ENCODE measurements at places on chromosomes 6 and 20.

DNA sequence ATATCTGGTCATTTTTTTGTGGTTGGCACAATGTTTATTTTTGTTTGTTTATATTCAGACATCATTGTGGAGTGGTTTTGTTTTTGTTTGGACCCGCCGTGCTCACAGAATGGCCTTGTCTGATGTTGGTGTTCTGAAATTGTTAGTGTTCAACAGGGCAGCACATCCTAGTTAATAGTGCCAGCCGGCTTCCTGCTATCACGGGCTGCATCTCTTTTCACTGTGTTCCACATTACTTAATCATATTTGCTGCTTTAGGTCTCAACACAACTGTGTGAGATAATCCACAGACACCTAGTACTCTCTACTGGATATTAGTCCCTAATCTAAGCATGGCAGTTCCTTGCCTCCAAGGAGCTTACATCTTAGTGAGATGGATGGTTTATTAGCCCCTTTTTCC, 2.8 kb upstream of the EIF2S2 start:
- no peaks in the 10 kb centered on the region for H3K36me3 ChIP-seq
- peaks cover 5% of the 10 kb centered on the region for H3K4me1 ChIP-seq
- H3K27ac ChIP-seq = no peak overlapping the region
- no peak for DNase-seq

DNA sequence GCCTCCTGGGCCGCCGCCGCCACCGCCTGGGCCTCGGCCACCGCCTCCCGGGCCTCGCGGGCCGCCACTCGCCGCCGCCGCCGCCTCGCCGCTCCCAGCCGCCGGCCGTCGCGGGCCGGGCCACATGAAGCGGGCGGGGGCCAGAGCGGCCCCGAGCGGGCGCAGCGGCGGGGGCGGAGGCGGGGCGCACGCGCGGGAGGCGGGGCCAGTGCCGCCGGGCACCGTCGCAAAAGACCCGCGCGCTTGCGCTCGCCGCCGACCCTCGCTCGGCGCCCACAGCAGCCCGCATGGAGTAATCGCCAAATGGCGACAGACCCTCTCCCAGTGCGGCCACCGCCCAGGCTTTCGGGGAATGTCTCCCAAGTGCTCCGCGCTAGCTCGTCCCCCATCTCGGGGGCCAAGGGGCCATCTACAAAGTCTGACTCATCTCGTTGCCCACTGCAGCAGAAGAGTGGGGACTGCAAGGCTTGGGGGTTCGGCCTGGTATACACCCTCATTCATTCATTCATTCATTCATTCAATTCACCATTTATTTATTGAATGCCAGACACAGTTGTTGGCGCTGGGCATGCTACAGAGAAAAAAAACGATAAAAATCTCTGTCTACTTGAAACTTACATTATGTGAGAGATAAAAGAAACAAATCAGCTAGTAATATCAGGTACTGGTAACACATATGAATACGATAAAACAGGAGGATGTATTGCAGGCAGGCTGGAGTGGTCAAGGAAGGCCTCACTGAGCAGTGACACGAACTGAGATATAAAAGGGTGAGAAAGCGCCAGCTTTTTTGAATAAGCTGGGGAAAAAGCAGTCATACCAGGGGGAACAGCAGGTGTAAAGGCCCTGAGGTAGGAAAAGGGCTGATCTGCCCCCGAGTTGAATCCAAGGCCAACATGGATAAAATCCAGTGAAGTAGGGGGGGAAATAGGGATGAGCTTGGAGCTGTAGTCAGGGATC, at the start of gene B4GALT5:
B4GALT5 (minus strand) TSS at position 126 of the 960 bp plus-strand sequence. CDS start 188 bp downstream, outside the sequence.
- DNase-seq = peak; percentile 42
- no peaks in the 10 kb centered on the region for H3K36me3 ChIP-seq
- H3K27ac ChIP-seq = peak within 1 kb of the TSS; percentile 60
- peaks cover 4% of the 10 kb centered on the region for H3K4me1 ChIP-seq

DNA sequence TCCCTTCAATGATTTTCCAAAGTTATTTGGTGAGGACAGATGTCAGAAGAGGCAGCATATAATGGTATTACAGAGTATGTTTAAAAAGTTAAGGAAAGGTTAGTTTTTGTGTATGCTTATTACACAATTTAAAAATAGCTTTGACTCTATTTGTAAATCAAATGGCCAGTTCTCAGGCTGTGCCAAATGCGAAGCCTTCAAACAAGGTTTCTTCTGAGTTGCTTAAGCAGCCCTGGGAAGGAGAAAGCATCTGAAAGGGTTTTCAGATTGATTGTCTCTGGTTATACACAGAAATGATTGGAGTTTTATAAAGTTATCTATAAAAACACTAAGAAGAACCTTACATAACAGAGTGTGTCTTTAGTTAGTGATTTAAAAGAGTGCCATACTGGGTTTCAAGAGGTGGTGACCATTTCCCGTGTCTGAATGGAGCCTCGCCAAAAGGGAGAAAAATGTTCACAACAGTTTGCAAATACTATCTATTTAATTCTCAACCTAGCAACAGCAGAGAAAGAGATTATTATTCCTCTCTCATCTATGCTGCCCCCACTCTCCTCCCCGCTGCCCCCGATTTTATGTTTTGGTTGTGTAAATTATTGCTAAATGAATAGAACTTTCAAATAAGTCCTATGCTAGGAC, 16.7 kb downstream of the CD109 start:
- no peak overlapping the region for H3K27ac ChIP-seq
- no peak overlapping the region for H3K4me3 ChIP-seq
- no peaks in the 10 kb centered on the region for H3K27me3 ChIP-seq
- no peak for DNase-seq
- peaks cover 8% of the 10 kb centered on the region for H3K4me1 ChIP-seq

DNA sequence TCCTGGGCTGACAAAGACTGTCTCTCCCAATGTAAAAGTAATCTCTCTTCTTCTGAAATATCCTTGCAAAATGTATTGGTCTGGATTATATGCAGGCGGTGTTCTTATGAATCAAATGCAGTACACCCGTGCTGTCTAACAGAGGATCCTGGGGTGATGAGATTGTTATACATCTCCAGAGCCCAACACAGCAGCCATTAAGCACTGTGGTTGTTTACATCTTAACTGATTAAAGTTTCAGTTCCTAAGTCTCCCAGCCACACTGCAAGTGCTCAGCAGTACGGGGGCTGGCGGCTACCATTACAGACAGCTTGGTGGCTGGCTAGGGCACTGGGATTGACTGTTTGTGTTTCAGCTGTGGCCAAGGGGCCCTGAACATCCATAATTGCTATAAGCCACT, 7.0 kb downstream of the UNC93A start:
- H3K27ac ChIP-seq = no peak overlapping the region
- H3K36me3 ChIP-seq = no peaks in the 10 kb centered on the region
- no peak overlapping the region for H3K4me3 ChIP-seq
- H3K27me3 ChIP-seq = peaks cover 44% of the 10 kb centered on the region
- no peak for DNase-seq

DNA sequence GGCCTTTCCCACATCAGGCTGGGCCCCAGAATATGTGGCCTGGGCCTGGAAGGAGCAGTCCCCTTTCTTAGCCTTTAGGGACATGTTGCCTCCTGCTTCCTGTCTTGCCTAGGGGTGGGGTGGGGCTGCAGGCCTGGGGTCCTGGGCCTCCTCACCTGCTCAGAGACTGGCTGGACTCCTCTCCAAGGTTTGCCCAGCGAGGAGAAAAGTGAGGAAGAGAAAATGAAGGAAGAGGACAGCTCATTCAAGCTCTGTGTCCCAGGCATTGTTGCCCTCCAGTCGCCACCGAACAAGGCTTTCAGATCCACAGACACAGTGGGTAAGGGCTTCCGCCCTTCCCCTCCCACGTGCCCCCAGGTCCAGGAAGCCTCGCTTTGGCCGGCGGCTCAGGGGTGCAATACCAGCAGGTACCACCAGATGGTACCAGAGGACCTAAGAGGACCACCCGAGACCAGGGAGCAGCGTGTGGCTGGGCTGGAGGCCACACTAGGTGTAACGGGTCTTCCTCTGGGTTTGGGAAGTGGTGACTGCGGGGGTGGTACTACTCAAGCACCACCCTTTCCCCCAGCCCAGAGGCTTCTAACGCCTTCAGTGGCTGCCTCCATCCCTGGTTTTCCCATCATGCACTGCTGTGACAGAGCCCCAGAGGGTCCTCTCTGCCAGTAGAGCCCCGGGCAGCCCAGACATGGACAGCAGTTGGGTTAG, 5.5 kb upstream of the BAK1 start:
- H3K27me3 ChIP-seq = no peaks in the 10 kb centered on the region
- no peaks in the 10 kb centered on the region for H3K36me3 ChIP-seq
- peak; percentile 82 for DNase-seq
- peak overlapping the region; percentile 67 for H3K27ac ChIP-seq

- H3K36me3 ChIP-seq = no peaks in the 10 kb centered on the region
- no peak for DNase-seq
- no peak overlapping the region for H3K4me3 ChIP-seq
- H3K27me3 ChIP-seq = no peaks in the 10 kb centered on the region
- H3K27ac ChIP-seq = no peak overlapping the region
- H3K4me1 ChIP-seq = no peaks in the 10 kb centered on the region
Observed at GRCh38 chr20:54048481-54048880, 21.9 kb downstream of the BCAS1 start.

DNA sequence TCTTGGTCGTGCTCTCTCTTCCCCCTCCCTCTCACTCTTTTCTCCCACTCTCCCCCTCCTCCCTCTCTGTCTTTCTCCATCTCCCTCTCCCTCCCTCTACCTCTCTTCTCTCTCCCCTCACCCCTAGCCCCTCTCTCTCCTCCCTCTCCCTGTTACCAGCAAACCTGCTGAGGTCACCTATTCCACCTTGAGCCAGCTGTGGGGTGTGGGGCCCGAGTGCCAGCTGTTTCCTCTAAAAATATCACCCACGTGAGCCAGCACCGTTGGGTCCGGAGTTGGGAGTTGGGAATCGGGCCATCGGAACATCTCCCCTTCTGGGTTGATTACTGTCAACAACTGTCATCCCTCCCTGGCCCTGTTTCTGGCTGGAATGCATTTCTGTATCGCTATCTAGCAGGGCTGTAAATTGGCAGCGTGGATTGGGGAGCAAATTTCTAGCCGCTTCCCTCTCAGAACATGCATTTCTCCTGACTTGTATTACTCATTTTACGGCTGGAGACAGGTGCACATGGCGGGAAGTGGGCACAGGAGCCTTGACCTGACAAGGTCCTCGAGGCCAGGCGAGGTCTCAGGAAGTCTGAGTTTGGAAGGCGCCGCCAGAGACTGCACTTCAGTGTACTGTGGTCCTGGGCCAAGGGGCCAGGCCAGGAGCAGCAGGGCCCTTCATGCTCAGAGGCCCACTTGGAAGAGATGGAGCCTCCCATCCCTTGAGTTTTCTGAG, 165.3 kb downstream of the CDH4 start:
- no peaks in the 10 kb centered on the region for H3K4me1 ChIP-seq
- DNase-seq = no peak
- peaks cover 16% of the 10 kb centered on the region for H3K27me3 ChIP-seq
- no peak overlapping the region for H3K27ac ChIP-seq

DNA sequence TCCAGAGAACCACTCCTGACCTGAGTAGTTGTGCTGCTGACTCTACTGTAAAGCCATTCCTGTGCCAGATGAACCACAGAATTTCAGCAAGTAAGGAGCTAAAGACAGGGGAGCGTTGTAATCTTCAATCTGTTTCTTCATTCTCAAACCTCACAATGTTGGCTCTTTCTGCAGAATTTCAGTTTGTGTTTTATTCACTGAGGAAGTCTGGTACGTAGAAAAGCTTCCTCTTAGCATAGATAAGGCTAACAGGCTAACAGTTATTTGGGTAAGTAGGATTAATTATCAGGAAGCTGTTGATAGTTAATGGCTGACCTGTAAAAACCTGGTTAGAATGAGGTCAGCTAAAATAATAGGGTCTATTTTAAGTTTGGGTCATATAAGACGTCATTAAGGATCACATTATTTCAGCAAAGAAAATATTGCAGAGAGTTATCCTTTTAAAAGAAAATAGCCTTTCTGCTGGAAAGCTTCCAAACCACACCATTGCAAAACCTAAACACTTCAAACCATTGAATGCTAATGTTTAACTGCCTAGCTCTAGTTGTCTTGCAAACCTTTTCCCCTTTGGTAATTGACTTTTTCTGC, 14.1 kb upstream of the TENT5A start:
- H3K27ac ChIP-seq = no peak overlapping the region
- H3K4me1 ChIP-seq = no peaks in the 10 kb centered on the region
- no peaks in the 10 kb centered on the region for H3K36me3 ChIP-seq
- H3K4me3 ChIP-seq = no peak overlapping the region

DNA sequence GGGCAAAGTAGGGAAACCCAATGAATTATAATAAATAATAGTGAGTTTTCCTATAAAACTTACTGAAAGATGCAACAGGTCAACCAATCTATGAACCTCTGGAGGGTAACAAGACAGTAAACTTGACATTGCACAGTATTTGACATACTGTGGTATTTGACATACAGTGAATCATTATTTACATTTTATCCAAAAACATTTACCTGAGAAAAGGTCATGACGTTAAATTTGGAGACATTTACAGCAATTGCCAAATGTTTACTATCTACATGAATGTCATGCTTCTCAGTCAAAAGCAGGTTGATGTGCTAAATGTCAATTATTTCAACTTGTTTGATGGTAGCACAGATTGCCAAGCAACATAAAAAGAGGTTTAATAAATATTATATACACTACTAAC, 35.8 kb upstream of the NOX3 start:
- no peak overlapping the region for H3K4me3 ChIP-seq
- H3K4me1 ChIP-seq = no peaks in the 10 kb centered on the region
- no peaks in the 10 kb centered on the region for H3K36me3 ChIP-seq

DNA sequence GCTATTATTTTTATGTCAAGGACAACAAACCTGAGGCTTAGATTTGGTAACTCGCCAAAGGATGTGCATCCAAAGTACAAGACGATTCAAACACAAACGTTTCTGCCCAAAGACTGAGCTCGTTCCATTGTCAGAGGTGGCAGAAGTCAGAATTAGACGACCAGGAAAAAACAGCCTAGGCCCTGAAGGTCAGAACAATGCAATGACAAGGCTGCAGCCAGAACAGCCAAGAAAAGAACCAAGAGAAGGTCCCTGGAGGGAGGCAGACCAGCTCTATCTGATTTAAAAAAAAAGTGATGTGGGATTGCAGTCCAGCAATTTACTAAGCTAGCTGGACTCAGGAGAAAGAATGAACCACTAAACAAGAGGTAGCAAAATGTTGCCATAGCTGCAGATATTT, 54.2 kb downstream of the NCOA7 start:
- no peak for DNase-seq
- H3K27me3 ChIP-seq = no peaks in the 10 kb centered on the region
- no peak overlapping the region for H3K4me3 ChIP-seq
- no peaks in the 10 kb centered on the region for H3K4me1 ChIP-seq
- no peak overlapping the region for H3K27ac ChIP-seq
- no peaks in the 10 kb centered on the region for H3K36me3 ChIP-seq

- no peaks in the 10 kb centered on the region for H3K4me1 ChIP-seq
- H3K4me3 ChIP-seq = no peak overlapping the region
- DNase-seq = no peak
- H3K27me3 ChIP-seq = no peaks in the 10 kb centered on the region
- no peak overlapping the region for H3K27ac ChIP-seq
- no peaks in the 10 kb centered on the region for H3K36me3 ChIP-seq
Observed at GRCh38 chr6:150967910-150968309, 102.4 kb downstream of the MTHFD1L start.

- H3K36me3 ChIP-seq = no peaks in the 10 kb centered on the region
- no peak for DNase-seq
- H3K27ac ChIP-seq = peak overlapping the region; percentile 87
- H3K4me3 ChIP-seq = peak overlapping the region; percentile 82
- H3K4me1 ChIP-seq = peaks cover 41% of the 10 kb centered on the region
- H3K27me3 ChIP-seq = peaks cover 13% of the 10 kb centered on the region
Observed at GRCh38 chr6:44264154-44265006, 971 bp downstream of the NFKBIE start.

Data from T-cell (primary cell).